ENCODE measurements at places on chromosomes 3 and 15.

DNA sequence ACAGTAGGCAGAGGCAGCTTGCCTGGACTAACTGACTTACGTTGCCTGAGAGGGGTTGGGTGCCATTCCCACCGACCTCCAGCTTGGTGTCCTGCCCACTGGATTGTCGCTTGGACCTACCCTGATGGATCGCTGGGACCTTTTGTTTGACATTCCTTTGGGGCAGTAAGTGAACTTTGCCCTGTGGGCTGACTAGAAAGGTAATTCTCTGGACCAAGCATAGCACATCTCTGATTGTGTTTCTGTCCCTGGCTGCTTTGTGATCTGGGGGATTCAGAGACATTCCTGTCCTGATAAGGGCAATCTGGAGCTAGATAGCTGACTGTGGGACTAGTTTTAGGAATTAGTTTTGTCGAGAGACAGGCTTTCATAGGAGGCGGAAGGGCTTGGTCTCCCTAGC lies 19.5 kb upstream of the IFT57 start:
- DNase-seq: no peak

GRCh38 chr3:88984256-88984655 lies 123.2 kb upstream of the EPHA3 start:
- DNase-seq: no peak

- DNase-seq: no peak
Observed at GRCh38 chr15:42604894-42605744, 29.7 kb downstream of the STARD9 start.

DNA sequence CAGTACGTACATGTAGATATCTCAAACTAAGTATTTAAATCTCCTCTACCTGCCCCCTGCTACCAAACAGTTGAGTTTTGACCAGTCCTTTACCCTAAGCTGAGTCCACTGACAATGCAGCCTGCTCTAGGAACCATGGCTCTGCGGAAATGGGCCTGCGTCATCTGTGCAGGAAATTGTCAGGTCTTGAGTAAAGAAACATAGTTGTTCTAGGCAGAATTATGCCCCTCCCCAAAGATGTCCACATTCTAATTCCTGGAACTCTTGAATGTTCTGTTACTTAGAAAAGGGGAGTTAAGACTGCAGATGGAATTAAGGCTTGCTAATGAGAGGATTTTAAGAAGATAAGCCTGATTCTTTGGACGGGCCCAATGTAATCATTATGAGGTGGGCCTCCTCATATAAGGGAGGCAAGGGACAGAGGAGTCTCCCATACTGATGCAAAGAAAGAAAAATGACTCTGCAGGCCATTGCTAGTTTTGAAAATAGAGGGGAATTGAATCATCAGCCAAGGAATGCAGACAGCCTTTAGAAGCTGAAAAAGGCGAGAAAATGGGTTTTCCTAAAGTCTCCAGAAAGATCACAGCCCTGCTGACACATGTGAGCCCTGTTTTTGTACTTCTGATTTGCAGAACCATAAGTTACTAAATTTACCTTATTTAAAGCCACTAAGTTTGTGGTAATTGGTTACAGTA lies 5.5 kb upstream of the VGLL3 start:
- no peak for DNase-seq

GRCh38 chr3:29144807-29145206 lies 136.1 kb upstream of the RBMS3 start:
- no peak for DNase-seq

- DNase-seq: no peak
Observed at GRCh38 chr3:140342668-140343067, 335.2 kb upstream of the TRIM42 start.

- DNase-seq: no peak
Observed at GRCh38 chr3:2883283-2883682, 226.9 kb downstream of the IL5RA start.

- DNase-seq: no peak
Observed at GRCh38 chr15:31024979-31025378, 33.6 kb upstream of the MTMR10 start.

DNA sequence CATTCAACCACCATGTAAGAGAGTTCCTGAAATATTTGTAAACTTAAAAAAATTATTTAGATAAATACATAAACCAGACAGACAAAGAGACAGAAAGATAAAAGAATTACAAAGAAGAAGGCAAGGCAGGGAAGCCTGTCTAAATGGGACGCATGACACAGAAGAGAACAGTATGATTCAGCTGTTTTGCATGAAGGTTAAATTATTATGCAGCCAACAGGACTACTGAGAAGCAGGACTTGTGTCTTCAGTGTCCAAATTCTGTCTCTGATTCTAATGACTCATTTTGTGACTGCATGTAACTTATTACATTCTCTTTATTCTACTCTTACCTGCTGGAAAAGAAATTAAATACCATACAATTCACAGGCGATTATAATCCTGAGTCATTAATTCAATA lies 340.4 kb upstream of the KCNMB2 start:
- no peak for DNase-seq

DNA sequence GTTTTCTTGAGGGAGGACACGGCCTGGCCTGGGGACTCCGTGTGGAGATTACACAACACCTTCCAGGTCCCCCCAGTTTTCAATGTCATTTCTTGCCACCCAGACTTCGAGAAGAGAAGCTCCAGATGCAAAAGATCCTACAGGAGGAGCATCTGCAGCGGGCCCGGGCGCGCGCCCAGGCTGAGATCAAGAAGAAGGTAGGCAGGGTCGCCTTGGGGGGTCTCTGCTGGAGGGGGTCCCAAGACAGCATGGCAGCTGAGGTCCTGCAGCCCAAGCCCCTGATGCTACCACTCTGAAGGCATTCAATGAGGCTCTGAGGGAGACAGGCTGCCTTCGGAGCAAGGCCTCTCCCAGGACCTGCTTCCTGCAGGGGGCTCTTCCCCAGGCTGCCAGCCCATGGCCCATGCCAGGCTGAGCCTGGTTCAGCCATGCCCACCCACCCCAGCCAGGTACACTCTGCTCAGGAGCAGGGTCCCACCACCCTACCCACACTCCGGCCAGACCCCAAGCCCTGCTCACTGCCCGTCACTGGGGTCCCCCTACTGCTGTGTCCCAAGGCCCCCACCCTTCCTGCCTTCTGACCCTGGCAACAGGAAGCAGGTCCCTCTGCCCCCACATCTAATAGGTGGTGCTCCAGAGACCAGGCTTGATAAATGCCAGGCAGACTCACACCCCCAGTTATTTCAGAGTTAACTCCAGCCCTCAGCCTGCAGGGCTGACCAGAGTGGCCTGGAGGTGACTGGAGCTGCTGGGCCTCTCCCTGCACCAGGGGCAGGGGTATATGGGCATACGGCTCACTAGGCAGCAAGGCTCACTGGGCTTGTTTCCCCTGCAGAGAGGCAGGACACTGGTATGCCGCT lies 40.0 kb downstream of the ZXDC start:
- no peak for DNase-seq

GRCh38 chr15:91526424-91526823 lies 327.1 kb upstream of the SLCO3A1 start:
- DNase-seq: no peak

DNA sequence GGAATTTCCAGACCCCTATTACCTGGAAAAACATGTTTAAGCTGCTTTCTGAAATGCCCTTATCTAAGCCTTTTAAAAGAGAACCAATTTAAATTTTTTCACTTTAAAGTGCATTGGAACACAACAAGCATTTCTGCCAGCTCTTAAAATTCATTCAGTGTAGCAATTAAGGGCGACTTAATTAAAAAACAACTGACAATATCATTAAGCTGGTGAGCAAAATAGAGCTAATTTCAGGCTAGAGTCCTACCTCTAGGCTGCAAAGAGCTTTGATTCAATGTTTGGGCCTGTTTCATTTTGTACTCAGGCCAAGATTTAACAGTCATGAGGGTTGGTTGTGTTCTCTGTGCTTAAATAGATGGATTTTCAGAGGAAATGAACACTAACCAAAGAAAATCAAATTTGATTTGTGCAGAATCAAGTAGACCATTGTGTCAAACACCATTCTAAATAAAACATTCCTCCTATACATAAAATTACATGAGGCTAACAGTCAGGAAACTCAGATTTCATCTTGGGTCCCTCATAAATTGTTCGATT lies 114.6 kb downstream of the TMEM108 start:
- DNase-seq: no peak

- DNase-seq: no peak
Observed at GRCh38 chr15:52154896-52155865, 36.0 kb downstream of the GNB5 start.

- DNase-seq: no peak
Observed at GRCh38 chr3:136883967-136884720, 22.1 kb downstream of the NCK1 start.

- peak; percentile 27 for DNase-seq
Observed at GRCh38 chr15:64461721-64462162, 1.4 kb downstream of the ZNF609 start.

- no peak for DNase-seq
Observed at GRCh38 chr3:100532411-100532810, 40.0 kb downstream of the TMEM45A start.

GRCh38 chr3:113186566-113186965 lies 24.8 kb upstream of the BOC start:
- no peak for DNase-seq

DNA sequence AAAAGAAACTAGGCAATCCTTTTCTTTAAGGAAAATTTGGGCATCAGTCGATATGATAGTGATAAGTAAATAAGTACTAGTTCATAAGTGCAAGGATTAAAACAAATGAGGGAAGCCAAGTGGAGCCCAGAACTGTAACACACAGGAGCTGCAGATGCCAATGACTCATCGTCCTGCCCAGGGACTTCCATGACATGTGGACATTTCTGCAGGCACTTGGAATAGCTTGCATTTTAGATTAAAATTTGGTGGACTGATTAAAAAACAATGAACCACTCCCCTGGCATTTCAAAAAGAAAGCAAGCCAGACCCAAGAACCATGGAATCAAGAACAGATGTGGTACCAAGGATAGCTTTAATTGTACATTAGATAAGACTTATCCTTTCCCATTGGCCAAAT lies 2.9 kb downstream of the SAMD7 start:
- no peak for DNase-seq

GRCh38 chr3:177610262-177610661 lies 413.0 kb upstream of the TBL1XR1 start:
- no peak for DNase-seq

DNA sequence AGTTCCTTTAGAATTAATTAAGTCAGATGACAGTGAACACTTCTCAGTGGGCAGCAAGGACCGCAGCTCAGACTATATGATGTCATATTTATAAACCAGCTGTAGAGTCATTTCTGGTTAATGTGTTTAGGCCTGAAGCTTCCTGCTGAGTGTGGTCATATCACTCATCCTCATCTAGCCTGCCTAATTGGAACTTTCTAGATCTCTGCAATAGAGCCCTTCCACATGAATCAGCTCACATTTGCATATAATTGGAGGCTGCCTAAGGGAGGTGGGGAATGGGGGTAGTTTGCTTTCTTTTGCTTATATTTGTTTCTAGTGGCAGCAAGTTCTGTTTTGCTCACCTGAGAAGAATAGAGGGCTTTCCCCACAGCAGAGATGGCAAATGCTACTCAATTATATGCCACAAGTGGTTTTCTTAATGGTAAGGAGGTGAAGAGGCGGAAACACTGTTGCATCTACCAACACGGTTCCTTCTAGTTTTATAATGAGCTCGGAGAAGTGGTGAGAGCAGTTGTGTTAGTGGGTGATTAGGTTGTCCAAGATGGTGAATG lies 148.1 kb downstream of the KLHL25 start:
- DNase-seq: no peak

Measured in NCI-H187 (cell line).